ENCODE measurements at places on chromosomes 16 and 17.

GRCh38 chr16:57475711-57476339 lies 10.5 kb downstream of the DOK4 start:
- no peak for DNase-seq

DNA sequence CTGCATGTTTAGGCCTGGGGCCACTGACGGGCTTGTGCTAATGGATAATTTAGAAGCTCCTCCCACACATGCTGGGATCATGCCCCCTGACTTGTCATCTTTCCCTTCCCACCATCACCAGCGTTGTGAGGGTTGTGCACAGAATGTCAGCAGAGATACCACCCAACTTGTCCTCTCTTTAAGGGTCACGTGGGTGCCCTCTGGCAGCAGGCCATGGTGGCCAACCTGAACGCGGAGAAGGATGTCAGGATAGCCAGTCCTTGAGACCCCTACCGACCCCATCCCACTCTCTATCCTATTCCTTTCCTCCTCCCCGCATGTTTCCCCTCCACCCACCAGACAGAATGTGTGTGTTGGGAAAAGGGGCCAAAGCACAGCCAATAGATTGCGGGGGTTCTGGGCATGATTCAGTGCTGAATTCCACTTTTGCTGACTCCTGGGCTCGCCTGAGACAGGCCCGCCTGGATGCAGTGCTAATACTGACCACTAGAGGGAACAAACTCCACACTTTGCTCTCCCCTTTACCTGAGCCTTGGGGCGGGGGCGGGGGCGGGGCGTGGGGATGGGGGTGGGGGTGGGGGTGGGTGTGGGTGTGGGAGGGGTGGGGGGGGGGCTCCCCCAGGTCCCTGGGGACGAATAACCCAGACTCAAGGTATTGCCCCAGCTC lies at the start of gene GH2:
GH2 (minus strand) TSS at position 10 of the 667 bp plus-strand sequence. CDS start 143 bp downstream, outside the sequence.
- DNase-seq: no peak

DNA sequence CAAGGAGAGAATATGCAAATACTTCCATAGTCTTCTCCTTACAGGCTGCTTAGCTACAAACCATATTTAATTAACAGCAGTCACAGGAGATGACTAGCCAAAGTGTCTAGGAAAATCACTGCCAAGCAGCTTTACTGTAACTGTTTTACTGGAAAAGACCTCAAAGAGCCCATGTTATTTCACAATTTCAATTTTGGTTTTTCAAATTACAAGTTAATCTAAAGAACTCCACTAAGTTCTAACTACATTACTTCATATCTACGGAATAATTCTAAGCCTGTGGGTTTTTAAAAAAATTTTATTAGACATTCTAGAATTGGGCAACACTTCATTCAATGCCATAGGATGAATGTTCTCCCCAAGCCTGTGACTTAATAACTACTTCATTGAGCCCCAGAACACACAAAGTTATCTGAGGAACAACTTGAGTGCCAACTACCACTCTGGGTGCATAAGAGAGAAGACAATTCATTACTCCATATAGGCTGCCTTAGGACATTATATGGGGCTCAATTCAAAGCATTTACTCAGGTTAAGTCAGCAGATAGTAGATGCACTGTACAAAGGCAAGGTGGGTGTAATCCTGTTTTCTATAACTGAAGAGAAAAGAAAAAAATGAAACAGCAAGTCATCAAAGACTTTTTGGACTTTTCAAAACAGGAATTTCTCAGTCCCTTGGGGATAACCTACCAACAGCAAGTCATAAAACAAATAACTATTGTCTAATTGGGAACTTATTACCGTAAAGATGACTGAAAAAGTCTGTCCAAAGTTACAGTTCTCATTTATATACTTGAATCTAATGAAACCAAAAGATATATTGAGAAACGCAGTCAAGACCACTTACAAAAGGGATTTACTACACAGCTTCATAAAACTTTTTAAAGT lies 33.0 kb downstream of the STAT3 start:
- no peak for DNase-seq

GRCh38 chr16:86227041-86227440 lies 283.3 kb upstream of the FOXF1 start:
- DNase-seq: no peak

DNA sequence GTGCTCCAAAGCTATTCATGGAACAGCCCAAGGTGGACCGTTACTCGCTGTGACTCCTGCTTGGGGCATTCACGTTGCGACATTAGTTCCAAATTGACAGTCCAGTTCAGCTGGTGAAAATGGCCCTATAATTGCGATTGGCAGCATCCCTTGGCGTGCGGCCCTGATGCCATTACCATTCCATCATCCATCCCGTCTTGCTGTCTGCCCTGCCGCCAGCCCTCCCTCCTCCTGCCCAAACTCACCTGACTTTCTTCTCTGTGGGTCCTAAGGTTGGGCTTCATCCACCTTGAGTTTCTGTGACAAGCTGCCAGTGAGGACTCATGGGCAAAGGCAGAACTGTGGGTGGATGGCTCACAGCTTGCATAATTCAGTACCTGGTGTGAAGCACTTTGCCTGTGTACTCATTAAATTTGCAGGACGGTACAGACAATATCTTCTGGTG lies 104.6 kb downstream of the RPTOR start:
- DNase-seq: no peak

DNA sequence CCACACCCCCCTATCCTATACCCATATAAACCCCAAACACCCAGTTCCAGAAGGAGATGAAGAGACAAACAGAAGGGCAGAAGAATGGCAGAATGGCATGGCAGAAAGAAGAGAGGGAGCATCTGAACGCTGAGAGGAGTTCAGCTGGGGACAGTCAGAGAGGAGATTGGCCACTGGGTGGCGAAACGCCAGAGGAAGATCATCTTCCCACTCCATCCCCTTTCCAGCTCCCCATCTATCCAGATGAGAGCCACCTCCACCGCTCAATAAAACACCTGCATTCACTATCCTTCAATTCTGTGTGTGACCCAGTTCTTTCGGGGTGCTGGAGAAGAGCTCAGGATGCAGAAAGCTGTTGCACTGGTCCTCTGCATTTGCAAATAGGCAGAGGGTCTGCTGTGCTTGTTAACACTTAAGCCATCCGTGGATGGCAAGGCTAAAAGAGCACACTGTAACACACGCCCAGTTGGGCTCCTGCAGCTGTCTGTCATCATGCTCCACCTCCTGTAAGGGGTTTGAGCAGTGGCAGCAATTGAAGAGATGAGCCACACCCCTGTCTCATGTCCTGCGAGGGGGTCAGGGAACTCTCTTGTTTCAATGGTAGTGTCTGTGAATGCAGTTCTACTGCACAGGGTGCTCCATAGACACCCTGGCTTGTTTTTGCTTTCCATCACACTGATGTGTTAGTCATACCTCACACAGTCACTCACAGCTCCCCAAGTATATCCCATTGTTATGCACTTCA lies 1034.8 kb upstream of the RBFOX1 start:
- no peak for DNase-seq

- no peak for DNase-seq
These were observed 30.0 kb downstream of the ANKFY1 start for GRCh38 chr17:4233668-4234258.

DNA sequence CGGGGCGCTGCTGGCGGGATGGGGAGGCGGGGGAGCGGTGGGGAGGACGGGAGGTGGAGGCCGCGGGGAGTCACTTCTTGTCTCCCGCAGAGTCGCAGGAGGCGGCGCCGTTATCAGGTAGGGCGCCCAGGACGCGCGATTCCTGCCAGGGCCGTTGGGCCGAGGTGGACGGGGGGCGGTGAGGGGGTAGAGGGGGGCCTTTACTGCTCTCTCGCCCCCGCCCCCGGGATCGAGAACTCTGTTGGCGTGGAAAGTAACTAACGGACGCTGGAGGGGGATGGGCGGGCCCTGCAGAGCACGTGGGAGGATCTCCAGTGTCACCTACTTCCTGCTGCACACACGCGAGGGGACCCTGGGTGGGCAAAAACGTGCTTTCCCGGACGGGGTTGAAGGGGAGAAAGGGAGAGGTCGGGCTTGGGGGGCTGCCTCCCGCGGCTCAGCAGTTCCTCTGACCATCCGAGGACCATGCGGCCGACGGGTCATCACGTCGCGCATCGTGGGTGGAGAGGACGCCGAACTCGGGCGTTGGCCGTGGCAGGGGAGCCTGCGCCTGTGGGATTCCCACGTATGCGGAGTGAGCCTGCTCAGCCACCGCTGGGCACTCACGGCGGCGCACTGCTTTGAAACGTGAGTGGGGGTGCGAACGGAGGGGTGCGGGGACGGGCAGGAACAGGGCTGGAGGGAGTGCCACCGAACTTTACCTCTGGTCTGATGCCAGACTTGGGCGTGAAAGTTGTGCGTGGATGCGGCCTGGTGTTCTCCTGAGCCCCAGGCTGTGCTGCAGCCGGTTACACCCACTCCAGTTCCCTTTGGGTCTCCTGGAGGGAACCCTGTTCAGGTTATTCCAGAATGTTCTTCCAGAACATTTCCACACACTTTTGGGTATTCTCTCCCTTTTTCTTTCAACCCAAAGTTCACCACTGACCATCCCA lies 569 bp downstream of the PRSS21 start:
- no peak for DNase-seq

- DNase-seq: no peak
These were observed 618 bp downstream of the GGA3 start for GRCh38 chr17:75260641-75261335.
